ENCODE measurements at places on chromosomes 4 and X. TPM values are rescaled to one million over a fixed set of nuclear protein-coding genes. Genes with fewer than 3 reads are reported as not detected.
A peak's percentile ranks its signal among the peaks of the same experiment; 100 is the strongest.

The CSN1S1 gene
- not detected for polyA plus RNA-seq

The TMPRSS11B gene
- 0.10 TPM for polyA plus RNA-seq

The GABRB1 gene
- polyA plus RNA-seq, result not detected

The SGMS2 gene
- 10.0 TPM for polyA plus RNA-seq

- no peak for DNase-seq
Measured at GRCh38 chrX:115367455-115367854, 77.9 kb downstream of the LUZP4 start.

- no peak for DNase-seq
Measured at GRCh38 chrX:68503836-68504636, 5.2 kb downstream of the YIPF6 start.

DNA sequence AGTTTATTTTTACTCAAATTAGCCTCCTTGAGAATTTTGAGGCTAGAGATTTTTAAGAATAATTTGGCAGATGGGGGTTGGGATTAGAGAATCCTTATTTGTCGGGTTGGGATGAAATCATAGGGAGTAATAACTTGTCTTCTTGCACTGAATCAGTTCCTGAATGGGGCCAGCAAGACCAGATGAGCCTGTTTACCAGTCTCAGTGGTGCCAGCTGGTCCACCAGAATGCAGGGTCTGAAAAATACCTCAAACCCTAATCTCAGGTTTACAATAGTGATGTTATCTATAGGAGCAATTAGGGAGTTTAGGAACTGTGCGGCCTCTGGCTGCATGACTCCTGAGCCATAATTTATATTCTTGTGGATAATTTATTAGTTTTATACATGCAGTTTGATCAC is 705.9 kb upstream of the AGA start:
- DNase-seq, result no peak

GRCh38 chr4:125283707-125284279 is 31.0 kb upstream of the FAT4 start:
- peak; percentile 62 for DNase-seq

DNA sequence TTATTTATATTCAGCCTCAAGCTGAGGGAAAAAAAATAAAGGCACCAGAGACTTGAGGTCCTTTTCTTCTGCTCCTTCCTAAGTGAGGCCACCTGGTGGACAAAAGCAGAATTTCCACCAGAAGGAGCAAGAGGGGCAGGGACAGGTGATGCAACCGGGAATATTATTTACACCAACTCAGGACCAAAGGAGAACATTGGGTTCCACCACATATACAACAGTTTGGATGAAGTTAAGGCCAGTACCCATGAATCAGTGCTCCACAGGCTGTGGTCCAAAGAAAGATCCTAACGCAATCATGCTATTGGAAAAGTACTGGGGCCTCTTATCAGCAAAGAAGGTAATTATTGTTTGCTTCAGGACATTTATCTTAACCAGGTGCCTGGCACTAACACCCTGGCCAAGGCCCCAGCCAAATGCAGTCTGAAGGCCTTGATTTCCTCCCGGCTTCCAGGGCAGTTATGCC is 57.4 kb downstream of the TSC22D3 start:
- peak; percentile 81 for DNase-seq

Data from lung (tissue), 17 donors.